ENCODE measurements at places on chromosomes 2 and 18. TPM values are rescaled to one million over a fixed set of nuclear protein-coding genes. Genes with fewer than 3 reads are reported as not detected.

LIMS3 gene
- 3.5 TPM for total RNA-seq

DHRS9 gene
- 4.5 TPM for total RNA-seq

PLA2R1 gene
- 11.3 TPM for total RNA-seq

FAM110C gene
- total RNA-seq: 0.94 TPM

GRCh38 chr2:30488012-30488659, 41.1 kb downstream of the LCLAT1 start:
- no peak for DNase-seq

GRCh38 chr18:24127735-24128134, 11.1 kb upstream of the CABYR start:
- DNase-seq: no peak

GRCh38 chr2:195537811-195538210, 119.2 kb upstream of the SLC39A10 start:
- DNase-seq: no peak

DNA sequence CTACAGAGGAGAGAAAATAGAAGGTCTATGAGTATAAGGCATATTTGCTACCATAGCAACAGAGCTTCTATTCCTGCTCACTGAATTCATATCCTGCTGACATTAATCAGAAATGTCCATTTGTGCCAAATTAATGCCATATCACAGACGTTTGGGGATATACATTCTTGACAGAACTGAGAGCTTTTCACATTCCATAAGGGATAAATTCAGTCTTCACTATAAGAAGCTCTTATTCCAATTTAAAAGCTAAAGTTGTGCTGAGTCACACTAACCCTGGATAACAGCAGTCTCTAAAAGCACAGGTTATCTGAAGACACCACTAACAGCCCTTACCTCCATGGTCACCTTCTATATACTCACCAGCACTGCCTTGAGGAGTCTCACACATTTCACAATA, 178.1 kb downstream of the RAB3GAP1 start:
- no peak for DNase-seq

DNA sequence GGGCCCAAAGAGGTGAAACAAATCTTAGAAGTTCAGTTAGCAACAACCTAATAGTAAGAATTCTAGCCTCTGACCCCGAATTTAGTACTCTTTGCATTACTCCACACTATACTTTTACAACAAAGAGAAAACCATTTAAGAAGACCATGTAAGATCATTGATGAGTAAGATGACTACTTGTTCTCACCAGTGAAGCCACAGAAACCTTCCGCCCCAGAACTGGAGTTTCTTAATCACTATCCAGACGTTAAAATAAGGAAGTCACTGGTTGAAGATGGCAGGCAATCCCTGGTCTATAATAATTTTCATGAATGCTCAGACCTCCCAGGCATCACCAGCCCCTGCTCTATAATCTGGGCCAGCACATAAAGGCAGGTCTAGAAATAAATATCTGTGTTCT, 95.0 kb downstream of the TMEM163 start:
- no peak for DNase-seq

GRCh38 chr18:41237317-41237716, 717.7 kb upstream of the PIK3C3 start:
- no peak for DNase-seq

Measured in spleen (tissue), 13 donors.